HT1080 (cell line): ENCODE measurements at places on chromosomes 5 and 9. TPM values are rescaled to one million over a fixed set of nuclear protein-coding genes. Genes with fewer than 3 reads are reported as not detected.

DNA sequence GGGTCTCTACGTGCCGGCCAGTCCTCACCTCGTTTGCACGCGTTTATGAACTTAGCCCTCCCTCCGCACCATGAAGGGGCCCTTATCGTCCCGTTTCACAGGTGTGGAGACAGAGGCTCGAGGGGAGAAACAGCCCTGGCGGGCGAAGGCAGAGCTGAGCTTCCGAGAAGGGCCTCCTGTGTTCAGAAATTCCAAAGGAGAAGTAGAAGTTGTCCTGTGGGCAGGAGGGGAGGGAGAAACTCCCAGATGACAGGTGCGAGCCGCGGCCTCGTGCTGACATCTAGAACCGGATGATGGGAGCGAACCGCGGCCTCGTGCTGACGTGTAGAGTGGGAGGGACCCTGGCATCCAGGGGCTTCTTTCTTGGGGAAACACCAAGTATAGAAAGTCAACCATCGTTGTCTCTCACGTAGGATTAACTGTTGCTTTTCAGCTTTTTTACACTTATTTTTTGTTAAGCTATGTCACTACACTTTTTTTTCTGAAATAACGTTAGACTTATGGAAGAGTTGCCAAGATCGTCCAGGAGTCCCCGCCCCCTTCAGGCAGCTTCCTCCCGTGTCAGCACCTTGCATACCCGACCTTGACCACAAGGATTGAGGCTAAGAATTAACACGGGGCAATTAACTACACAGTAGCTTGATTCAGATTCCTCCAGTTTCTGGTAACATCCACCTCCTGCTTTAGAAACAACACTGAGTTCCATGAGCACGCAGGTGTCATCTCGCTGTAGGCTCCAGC is 42.8 kb upstream of the NKD2 start:
- no peak for DNase-seq

GRCh38 chr9:90722071-90722470 is 79.4 kb upstream of the DIRAS2 start:
- no peak for DNase-seq

DNA sequence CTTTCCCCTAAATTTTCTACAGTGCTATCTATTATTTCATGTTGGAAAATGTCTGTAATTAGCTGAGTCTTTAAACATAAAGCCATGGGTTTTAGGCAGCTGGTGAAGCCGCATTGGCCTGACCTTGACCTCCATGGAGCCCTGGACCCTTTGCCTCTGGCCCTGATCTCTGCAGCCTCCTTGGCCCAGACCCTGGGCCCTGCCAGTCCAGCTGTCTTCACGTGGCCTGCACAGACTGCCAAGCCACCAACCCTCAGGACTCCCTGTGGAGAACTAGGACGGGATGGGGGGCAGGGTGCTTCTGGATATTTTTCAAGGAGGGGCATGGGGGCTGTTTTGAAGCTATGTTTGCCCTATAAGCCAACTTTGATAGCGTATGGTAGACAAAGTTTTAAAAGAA is 29.8 kb upstream of the PPARGC1B start:
- no peak for DNase-seq

Gene GKAP1
- total RNA-seq = 1.9 and 2.0 TPM in 2 replicates
